Mesenteric fat pad (tissue), 1 donor: ENCODE measurements at places on chromosomes 5 and 9. TPM values are rescaled to one million over a fixed set of nuclear protein-coding genes. Genes with fewer than 3 reads are reported as not detected.

Gene OTP
- total RNA-seq, result not detected

Gene C9
- total RNA-seq, result not detected

Gene SPATA31D3
- not detected for total RNA-seq

Gene C8G
- total RNA-seq, result not detected

Gene RALGDS
- 58.4 TPM for total RNA-seq

Gene SPAAR
- 25.3 TPM for total RNA-seq

Gene IQGAP2
- 28.5 TPM for total RNA-seq

Gene GRXCR2
- not detected for total RNA-seq

Gene SLC25A2
- total RNA-seq, result 0.61 TPM

Gene PIP5K1B
- total RNA-seq, result 0.74 TPM

Gene P4HA2
- 15.7 TPM for total RNA-seq

Gene HTR1A
- not detected for total RNA-seq

Gene PCDHA9
- total RNA-seq, result 0.22 TPM

- DNase-seq, result no peak
Measured at GRCh38 chr5:143140492-143141203, 262.8 kb downstream of the NR3C1 start.

DNA sequence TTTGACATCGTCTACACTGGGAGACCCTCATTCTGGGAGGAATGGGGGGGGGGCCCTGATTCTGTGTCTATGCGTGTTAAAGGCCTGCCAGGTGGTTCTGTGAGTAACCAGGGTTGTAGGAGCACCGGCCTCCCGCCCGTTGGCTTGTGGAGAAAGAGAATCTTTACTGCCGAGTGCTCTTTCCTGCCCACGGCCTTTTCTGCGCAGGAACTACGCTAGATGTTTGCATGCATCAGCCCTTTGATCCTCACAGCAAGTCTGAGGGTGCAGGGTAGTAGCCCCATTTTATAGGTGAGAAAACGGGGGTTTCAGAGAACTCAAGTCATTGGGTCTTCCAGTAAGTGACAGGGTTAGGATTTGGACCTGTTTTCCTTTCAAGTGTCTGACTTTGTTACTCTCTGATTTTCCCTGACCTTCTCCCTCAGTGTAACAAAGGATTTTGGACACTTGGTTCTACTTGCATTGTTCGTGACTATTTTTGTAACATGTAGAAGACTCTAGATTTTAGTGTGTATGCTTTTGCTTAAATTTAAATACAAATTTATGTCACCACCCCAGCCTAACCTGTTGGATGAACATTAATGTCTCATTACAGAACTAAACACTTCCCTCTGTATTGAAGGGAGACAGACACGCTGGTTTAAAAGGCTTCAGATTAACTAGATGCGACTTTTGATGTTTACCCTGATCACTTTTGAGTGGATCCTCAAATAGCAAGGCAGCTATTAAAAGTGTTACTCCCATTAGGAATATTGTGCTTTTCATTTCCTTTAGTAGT lies 22.0 kb downstream of the MAST4 start:
- no peak for DNase-seq

DNA sequence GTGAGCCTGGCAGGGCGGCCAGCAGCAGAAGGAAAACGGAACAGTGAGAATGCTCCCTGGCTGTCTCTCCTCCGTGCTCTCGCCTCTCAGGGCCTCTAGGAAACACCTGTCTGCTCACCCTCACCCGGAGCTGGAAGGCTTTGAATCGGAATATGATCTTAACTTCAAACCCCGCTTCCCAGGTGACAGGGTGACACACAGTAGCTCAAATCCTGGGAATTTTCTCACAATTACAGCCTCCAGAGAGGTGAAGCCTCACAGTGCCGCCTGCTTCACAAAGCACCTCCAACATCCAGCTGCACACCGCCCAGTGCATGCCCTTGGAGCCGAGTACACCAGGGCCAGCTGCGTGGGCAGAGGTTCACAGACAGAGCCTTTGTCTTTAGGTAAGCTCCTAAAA lies 12.5 kb downstream of the SEC16A start:
- no peak for DNase-seq

- DNase-seq, result no peak
Measured at GRCh38 chr5:104400941-104401340, 838.4 kb upstream of the NUDT12 start.

DNA sequence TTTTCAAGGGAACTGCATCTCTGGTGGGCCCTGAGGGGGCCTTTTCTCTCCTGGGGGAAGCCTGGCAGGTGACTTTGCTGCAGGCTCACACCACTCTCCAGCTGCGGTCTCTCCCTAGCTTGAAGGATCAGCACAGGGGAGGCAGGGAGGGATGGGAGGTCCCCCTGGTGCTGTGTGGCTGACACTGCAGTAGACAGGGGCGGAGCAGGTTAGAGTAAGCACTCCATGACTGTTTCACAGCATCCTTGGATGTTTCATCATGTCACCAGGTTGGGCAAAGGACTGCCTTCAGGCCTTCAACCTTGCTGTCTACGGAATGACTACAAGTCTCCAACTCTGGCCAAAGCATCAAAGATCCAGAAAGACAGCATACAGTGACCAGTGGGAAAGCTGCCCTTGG lies 470.7 kb downstream of the CDK5RAP2 start:
- no peak for DNase-seq

GRCh38 chr9:92146610-92147009 lies 31.4 kb upstream of the SPTLC1 start:
- no peak for DNase-seq

DNA sequence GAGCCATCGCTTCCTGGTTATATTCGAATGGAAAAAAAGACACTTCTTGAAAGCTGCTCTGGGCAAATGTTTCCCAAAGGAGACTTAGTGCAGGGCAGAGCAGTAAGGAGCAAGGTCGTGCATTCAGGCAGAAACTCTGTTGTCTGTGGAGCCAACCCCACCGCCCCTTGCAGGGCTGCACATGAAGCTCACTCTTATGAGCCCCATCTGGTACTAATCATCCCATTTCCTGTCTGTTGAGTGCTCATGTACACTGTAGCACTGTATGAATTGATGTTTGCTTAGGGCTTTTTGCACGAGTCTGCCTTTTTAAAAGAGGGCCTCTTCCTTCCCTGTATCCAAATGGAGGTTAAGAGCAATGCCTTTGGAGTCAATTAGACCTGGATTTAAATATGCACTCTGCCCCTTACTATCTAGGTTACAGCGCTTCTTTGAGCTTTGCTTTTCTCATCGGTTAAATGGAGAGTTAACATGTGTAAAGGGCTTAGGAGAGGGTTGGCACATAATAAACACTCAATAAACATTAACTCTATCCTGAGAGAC lies 25.4 kb downstream of the HMHB1 start:
- DNase-seq, result no peak

DNA sequence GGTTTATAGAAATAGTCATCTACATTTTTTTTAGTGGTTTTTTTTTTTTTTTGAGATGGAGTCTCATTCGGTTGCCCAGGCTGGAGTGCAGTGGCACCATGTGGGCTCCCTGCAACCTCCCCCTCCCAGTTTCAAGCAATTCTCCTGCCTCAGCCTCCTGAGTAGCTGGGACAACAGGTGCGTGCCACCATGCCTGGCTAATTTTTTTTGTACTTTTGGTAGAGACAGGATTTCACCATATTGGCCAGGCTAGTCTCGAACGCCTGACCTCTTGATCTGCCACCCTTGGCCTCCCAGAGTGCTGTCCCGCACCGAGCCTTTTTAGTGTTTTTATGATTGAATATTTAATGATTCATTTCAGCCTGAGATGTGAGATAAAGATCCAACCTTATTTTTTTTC lies 27.3 kb downstream of the ANKRD33B start:
- DNase-seq, result peak; percentile 30

DNA sequence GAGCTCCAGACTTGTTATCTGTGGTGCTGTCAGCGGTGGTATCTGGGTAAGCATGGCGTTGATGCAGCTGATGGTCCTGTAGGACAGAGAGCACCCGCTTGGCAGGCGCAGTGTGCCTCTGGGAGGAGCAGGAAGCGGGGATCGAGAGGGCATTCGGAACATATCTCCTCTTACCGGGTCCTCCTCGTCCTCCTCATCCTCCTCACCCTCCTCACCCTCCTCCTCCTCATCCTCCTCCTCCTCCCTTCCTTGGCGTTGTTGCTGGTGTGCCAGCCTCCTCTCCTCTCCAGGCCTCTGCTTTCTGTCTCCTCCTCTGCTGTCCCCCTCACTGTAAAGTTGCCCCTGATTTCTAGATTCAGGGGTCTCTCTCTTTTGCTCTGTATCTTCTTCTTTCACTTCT lies 21.2 kb downstream of the ECM2 start:
- no peak for DNase-seq

DNA sequence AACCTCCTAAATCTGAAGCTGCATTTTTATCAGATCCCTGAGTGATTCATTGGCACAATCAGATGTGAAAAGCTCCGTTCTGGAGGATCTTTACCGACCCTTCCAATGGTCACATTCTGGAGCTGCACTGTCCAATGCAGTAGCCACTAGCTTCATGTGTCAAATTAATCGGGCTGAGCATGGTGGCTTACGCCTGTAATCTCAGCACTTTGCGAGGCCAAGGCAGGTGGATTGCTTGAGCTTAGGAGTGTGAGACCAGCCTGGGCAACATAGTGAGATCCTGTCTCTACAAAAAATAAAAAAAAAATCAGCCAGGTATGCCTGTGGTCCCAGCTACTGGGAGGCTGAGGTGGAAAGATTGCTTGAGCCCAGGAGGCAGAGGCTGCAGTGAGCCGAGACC lies 3.7 kb downstream of the IL17B start:
- DNase-seq, result no peak

DNA sequence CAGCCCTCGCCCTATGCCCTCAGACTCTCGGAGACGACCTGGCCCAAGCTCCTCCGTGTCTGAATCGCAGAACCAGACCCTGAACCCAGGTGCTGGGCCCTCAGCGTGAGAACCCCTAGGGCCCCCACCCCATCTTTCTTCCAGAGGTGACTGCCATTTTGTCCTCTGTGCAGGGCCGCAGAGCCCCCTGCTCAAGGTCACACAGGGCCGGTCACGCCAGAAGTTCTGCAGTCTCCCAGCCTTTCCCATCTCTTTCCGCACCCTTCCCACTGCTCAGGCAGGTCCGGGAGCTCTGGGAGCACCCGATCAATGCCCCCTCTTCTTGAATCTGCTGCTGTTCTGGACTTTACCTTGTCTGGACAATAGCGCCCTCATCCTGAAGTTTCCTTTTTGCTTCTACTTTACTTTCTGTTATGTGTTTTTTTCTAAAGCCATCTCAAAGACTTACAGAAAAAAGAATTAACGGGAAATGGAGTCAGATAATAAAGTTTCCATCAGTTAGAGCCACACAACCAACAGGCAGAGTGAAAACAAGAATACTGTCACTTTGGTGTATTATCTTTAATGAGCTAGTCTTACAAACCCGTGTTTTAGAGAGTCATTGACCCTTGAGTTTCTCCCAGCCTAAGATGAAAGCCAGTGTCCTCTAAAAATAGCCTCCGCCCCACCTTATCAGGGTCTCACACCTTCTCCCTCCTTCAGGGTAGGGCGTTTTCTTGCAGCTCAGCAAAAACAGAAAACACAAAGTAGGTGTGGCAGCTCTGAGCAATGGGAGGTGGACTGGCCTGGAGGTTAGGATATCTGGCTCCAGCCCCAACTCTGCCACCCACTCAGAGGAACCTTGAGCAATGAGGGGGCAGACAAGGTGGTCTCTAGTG lies 1.8 kb downstream of the TMOD1 start:
- no peak for DNase-seq

- no peak for DNase-seq
Measured at GRCh38 chr9:88852794-88853193, 138.5 kb upstream of the S1PR3 start.

DNA sequence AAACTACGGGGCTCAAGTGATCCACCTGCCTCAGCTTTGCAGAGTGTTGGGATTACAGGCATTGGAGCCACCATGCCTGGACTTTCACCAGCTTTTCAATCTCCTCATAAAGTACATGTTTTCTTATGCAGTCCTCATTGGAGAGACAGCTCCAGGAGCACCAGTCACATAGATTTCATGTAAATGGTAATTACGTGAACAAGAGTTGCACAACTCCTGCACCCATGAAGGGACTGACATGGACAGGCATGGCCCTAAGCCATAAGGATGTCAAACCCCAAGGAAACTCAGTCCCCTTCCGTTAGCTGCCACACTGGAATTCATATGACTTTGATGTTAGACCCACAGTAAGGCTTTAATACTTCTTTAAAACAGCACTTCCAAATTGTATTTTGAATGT lies 7.6 kb upstream of the ADGRV1 start:
- DNase-seq, result no peak

- DNase-seq, result peak; percentile 18
Measured at GRCh38 chr5:154714266-154714986, 40.8 kb upstream of the LARP1 start.
